ENCODE measurements at places on chromosomes 5 and 9.

DNA sequence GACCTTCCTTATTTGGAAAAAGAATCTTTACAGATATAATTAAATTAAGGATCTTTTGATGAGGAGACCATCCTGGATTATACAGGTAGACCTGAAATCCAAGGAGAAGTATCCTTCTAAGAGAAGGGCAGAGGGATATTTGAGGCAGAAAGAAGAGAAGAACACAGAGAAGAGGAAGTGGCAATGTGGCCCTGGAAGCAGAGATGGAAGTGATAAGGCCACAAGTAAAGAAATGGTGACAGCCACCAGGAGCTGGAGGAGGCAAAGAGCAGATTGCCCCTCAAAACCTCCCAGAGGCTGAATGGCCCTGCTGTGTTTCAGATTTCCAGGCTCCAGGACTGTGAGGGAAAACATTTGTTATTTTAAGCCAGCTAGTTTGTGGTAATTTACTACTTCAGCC lies 93.0 kb upstream of the ANKRD55 start:
- DNase-seq, result no peak

- no peak for DNase-seq
Observed at GRCh38 chr5:96330530-96331140, 102.4 kb downstream of the PCSK1 start.

DNA sequence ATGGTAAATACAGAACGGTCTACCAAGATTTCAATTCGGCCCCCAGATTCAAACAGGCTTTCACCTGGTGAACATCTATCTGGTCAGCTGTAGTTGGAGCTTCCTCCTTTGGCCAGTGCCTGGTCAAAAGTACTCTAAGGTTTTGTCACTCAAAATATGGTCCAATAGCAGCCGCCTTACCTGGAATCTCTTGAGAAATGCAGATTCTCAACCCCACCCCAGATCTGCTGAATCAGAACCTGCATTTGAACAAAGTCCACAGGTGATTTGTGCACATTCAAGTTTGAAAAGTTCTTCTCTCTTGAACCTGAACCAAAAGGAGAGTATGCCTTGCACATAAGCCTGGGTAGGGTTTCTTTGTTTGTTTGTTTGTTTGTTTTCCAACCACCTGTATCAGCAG lies 17.6 kb upstream of the WHRN start:
- DNase-seq, result no peak

GRCh38 chr9:133780962-133781827 lies 43.0 kb upstream of the SARDH start:
- DNase-seq, result no peak

- no peak for DNase-seq
Observed at GRCh38 chr9:104247899-104248460, 153.9 kb downstream of the SMC2 start.

DNA sequence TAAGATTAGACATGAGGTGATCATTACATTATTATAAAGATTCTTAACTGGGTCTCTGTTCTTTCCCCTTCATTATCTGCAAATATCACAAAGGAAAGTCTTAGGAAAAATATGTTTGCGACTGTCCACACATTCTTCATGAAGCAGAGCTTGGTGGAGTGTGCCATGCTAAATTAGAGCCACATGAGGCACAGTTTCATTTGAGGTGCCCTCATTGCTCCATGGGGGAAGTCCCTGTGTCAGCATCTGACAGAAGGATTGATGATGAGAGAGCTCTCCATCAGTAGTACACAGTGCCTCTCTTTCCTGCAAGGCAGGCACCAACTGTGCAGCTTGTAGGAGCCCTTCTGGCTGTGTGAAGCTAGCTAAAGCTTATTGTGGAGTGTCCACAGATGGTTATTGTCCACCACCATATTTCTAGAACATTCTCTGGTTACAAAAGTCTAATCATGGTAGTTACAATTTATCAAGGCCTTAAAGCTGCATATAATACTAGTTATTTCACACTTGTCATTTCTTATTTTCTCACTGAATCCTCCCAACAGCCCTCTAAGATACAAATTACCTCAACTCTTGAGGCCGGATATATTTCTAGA lies 63.9 kb downstream of the C9orf152 start:
- DNase-seq, result peak; percentile 78

Data from Jurkat, Clone E6-1 (cell line).